ENCODE measurements at places on chromosomes 6 and 20. TPM values are rescaled to one million over a fixed set of nuclear protein-coding genes. Genes with fewer than 3 reads are reported as not detected.

GRCh38 chr20:14355791-14356190, 18.4 kb upstream of the FLRT3 start:
- H3K4me3 ChIP-seq, result no peak overlapping the region
- no peaks in the 10 kb centered on the region for H3K4me1 ChIP-seq
- no peaks in the 10 kb centered on the region for H3K27me3 ChIP-seq
- no peak overlapping the region for H3K27ac ChIP-seq

- DNase-seq, result no peak
- H3K36me3 ChIP-seq, result no peaks in the 10 kb centered on the region
- no peak overlapping the region for H3K27ac ChIP-seq
- no peaks in the 10 kb centered on the region for H3K4me1 ChIP-seq
- no peaks in the 10 kb centered on the region for H3K27me3 ChIP-seq
- no peak overlapping the region for H3K4me3 ChIP-seq
Observed at GRCh38 chr6:112269114-112269513, 14.7 kb upstream of the LAMA4 start.

DNA sequence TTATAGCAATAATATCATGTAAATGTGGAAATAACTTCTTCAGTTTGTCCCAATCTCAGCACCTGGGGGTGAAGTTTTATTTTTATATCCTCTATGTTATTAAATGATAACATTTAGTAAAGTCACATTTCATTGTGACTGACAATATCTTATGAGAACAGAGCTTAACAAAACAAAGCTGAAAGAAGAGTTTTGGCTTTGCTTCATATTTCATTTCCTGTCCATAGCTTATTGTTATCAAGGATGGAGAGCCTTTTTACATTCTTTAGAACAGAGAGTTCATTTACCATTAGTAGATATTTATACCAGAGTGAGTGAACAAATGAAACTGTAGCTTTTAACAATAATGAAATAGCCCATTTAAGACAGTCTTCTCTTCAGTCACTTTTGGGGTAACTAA, 231.9 kb upstream of the SGK1 start:
- H3K27ac ChIP-seq, result no peak overlapping the region
- no peak overlapping the region for H3K4me3 ChIP-seq
- no peaks in the 10 kb centered on the region for H3K36me3 ChIP-seq
- DNase-seq, result no peak
- no peaks in the 10 kb centered on the region for H3K27me3 ChIP-seq
- no peaks in the 10 kb centered on the region for H3K4me1 ChIP-seq

DNA sequence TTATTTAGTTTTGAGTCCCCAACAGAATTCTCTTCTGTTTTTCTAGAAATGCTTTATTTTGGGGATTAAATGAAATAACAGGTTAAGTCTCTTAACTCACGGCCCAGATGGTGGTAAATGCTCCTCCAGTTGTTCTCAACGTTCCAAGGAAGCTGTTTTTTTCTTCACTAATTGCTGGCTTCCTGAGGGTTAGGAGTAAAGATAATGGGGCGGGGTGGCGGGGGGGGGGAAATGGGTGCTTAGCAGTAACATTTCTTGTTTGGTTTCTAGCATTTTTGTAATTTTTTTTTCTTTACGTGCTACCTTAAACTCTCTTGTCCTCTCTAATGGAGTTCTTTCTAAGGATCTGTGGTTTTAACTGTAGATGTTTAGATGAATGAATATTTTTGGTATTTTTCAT, 2.2 kb downstream of the SRSF3 start:
- H3K27ac ChIP-seq, result no peak overlapping the region
- peaks cover 13% of the 10 kb centered on the region for H3K36me3 ChIP-seq
- no peak for DNase-seq
- H3K4me3 ChIP-seq, result peak overlapping the region; percentile 100
- H3K27me3 ChIP-seq, result no peaks in the 10 kb centered on the region
- H3K4me1 ChIP-seq, result peaks cover 67% of the 10 kb centered on the region

The CRIP3 gene
- 25.8 TPM for total RNA-seq

The ADAM33 gene
- not detected for total RNA-seq

GRCh38 chr6:135814043-135814442, 37.5 kb upstream of the PDE7B start:
- H3K4me1 ChIP-seq, result no peaks in the 10 kb centered on the region
- no peak for DNase-seq
- no peaks in the 10 kb centered on the region for H3K36me3 ChIP-seq

The TBX18 gene
- total RNA-seq, result not detected

The EYA4 gene
- 0.49 TPM for total RNA-seq

The MYT1 gene
- 42.2 TPM for total RNA-seq

The WFDC2 gene
- 1.0 TPM for total RNA-seq
